ENCODE measurements at places on chromosomes 2 and 18.
A peak's percentile ranks its signal among the peaks of the same experiment; 100 is the strongest.

GRCh38 chr2:152811916-152812315, 93.5 kb downstream of the ARL6IP6 start:
- DNase-seq = no peak

- no peak for DNase-seq
Observed at GRCh38 chr2:82075875-82076274, 1771.3 kb upstream of the LRRTM1 start.

GRCh38 chr2:231016566-231017230, 20.6 kb upstream of the C2orf72 start:
- DNase-seq = no peak

DNA sequence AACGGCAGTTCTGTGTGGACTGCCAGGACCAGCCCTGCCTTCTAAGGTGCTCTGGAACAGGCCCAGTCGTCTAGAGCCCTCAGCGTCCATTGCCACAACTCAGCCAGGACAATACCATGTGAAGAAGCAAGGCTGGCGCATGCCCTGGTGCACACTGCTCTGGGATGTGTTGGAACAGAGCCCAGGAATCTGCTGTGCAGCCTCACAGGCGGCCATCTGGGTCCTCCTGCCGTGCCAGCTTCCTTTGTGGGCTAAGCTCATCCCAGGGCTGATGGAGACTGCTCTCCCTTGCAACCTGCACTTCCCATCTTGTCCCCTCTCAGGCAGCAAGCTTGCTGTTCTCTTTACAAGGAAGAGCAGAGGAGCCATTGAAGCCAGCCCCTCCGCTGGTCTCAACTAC, 246.4 kb upstream of the PXDN start:
- no peak for DNase-seq

DNA sequence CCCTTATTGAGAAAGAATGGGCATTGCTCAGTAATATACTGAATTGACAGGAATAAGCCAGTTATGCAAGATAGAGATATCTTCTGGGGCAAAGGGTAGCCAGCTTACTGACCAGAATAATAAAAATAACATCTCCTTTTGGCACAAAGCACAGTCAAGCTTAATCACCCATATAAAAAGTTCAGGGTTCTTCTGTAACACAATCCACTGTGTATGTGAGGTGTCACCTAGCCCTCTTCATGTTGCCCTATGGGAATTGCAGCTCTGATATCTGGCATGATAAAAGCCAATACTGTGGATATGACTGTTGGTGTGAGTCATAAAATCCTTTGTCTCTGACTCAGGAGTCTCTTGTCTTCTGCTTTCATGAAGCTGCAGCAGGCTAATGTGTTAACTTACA, 90.8 kb downstream of the DSEL start:
- no peak for DNase-seq

GRCh38 chr18:2354292-2354691, 217.0 kb downstream of the METTL4 start:
- DNase-seq = no peak

DNA sequence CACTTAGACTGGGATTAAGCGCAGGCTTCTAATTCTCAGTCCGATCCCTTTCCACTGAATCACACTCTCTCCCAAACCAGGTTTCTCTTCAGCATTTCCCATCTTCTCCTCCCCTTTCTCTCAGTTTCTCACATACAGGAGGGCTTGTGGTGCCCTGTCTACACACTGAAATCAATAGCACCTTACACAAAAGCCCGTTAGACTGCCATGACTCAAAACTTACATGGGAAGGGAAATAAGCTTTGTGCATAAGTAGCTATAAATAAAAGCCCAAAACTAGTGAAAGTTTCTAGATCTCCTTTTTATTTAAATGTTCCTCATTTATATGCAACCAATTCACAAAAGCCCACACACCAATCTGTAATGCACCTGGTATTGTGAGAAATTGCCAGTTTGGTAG, 318.4 kb downstream of the TXNL1 start:
- no peak for DNase-seq

DNA sequence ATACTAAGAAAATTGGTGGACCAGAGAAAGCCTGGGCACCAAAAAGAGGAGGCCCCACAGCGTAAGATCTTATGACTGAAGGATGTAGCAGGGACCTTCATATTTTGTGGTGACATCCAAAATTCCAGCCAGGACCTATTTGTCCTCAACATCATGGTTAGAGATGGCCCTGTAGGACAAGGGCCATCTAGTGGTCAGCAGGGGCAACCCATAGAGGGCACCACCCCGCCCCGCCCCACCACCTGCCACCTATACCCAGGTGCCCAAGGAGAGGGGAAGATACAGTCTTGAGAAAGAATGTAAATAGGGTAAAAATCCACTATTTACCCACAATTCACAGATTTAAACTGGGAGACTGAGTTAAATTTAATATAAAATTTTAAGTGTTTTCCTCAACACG, 59.6 kb upstream of the TMEM163 start:
- peak; percentile 5 for DNase-seq

DNA sequence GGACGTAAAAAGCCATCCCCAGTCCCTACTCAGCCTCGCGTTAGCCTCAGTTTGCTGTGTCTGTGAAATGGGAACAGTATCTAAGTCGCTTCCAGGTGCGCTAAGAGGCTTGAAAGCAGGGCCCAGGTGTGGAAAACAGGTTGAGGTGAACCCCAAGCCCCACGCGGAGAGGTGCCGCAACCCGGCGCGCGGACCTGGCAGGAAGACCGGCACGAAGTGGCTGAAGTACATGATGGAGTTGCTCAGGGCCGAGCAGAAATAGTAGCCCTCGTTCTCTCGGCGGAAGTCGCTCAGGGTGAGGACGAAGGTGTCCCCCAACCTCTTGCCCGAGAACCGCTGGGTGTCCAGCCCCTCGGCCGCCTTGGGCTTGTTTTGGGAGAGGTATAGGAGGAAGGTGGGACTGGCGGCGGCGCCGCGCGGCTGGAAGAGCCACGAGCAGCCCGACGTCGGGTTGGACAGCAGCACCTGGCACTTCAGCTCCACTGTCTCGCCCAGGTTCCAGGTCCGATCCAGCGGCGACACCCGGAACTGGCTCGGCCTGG, 508 bp downstream of the CD8A start:
- peak; percentile 32 for DNase-seq

GRCh38 chr2:147451902-147452515, 392.8 kb upstream of the ACVR2A start:
- no peak for DNase-seq

GRCh38 chr2:85804583-85804982, 50.8 kb downstream of the ATOH8 start:
- no peak for DNase-seq

GRCh38 chr2:98027538-98027937, 31.8 kb upstream of the TMEM131 start:
- no peak for DNase-seq

DNA sequence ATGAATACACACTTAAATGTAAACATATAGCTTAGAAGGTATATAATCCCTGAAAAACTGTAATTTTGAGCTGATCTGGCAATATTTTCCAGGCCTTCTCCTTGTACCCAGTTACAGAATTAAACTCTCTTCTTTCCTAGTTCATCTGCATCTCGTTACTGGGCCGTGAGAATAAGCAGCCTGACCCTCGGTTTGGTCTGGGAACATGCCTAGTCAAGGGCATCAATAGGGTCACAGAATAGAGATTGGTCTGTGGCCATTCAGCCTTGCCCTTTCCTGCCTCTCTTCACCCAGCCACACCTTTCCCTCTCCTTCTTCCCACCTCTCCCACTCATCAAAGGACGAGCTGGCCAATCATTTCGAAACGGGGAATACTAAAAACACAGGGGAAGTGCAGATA, 27.3 kb downstream of the SULT1C2 start:
- DNase-seq = no peak

GRCh38 chr18:45379903-45380302, 235.4 kb upstream of the SLC14A2 start:
- no peak for DNase-seq

- peak; percentile 3 for DNase-seq
Observed at GRCh38 chr2:5691985-5692529, at the start of gene SOX11. Gene SOX11 (plus strand): TSS chr2:5692384. CDS start chr2:5692722, 338 bp downstream.

DNA sequence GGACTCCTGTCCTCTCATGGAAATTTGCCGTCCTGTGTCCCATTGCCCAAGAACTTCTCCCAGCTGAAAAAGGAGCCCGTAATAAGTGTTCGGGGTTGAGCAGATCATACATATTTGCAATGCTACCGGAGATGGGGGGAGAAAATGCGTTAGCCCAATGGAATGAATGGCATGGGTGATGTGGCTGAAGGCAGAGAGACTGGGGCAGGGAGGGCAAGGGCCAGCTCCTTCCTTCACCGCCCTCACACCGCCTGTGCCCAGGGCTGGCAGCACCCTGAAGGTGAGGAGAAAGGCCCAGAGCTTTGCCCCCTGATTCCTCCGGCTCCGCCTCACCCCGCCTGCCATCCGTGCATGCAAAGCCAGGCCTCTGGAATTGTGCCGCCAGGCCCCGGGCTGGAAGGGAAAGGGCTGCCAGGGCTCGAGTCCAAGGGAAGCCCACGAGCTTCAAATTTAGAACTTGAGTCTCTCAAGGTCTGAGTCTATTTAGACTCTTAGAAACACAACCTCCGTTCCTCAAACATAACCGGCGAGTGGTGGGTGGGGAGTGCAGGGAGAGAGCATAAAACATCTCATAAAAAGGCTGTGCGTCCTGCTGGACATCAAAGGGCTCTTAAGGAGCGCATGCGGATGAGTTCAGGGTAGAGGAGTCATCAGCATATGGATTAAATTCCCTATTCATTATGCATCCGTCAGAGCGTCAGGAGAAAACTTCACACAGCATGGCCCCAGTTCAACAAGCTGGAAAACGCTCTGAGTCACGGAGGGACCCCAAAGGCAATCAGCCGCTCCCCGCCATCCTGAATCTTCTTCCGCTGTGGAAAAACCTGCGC, 121.7 kb upstream of the GLI2 start:
- no peak for DNase-seq

GRCh38 chr2:86557836-86558235, 5.4 kb downstream of the CHMP3 start:
- no peak for DNase-seq

DNA sequence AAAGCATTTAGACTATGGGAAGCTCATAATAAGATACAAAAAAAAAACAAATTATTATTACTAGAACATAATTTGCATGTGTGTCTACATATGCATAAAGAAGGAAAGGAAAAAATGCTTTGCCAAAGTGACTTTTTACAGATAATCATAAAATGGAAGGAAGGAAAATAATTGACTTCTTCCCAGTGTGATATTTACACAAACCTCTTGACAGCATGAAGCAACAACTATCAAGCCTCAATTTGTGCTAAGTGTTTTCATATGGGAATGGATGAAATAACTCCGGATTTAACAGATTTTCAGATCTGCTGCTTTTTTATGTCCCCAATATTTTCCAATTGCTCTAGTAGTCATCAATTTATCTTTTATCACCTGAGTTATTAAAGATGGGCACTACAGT, 275.9 kb upstream of the REG3G start:
- no peak for DNase-seq

DNA sequence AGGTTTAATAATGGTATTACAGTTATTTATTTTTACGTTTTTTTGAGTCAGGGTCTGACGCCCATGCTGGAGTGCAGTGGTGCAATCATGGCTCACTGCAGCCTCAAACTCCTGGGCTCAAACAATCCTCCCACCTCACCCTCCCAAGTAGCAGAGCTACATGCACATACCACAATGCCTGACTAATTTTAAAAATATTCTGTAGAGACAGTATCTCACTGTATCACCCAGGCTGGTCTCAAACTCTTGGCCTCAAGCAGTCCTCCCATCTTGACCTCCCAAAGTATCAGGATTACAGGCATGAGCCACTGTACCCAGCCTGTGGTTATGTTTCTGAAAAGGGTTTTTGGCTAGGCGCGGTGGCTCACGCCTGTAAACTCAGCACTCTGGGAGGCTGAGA, 120.8 kb downstream of the ESCO1 start:
- no peak for DNase-seq

GRCh38 chr2:143936848-143937722, 582.8 kb downstream of the ZEB2 start:
- peak; percentile 46 for DNase-seq

- DNase-seq = no peak
Observed at GRCh38 chr2:27707462-27708256, 44.0 kb downstream of the SLC4A1AP start.

- no peak for DNase-seq
Observed at GRCh38 chr2:69335311-69335710, 51.7 kb downstream of the GFPT1 start.

DNA sequence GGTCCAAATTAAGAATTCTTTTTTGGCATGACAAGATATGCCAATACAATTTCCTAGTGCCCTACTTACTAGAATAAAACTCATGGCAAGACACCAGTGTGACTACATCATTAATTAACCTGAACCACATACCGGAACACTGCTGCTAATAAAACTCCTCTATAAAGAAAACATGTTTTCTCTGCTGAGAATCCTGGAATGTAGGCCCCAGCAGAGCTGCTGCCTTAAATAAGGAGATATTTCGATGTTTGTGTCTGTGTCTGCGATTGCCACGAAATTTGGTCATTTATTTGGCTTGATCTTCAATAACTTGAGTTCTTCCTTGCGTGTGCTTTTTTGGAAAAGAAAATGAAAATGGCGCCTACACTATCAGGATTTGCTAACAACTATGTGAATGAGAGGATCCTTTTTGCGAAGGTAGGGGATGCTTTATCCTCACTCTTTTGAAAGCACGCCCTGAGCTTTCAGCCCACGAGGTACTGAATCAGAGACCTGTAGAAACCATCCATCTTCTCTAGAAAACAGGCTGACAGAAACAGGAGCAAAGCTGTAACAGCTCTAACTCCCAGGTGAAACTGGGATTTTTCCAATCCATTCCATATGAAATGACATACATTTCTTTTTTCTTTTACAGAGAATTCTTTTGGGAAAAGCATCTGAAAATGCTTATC, 27.0 kb downstream of the KLF7 start:
- DNase-seq = no peak

GRCh38 chr2:95382192-95382591, 20.3 kb upstream of the FAHD2A start:
- no peak for DNase-seq

DNA sequence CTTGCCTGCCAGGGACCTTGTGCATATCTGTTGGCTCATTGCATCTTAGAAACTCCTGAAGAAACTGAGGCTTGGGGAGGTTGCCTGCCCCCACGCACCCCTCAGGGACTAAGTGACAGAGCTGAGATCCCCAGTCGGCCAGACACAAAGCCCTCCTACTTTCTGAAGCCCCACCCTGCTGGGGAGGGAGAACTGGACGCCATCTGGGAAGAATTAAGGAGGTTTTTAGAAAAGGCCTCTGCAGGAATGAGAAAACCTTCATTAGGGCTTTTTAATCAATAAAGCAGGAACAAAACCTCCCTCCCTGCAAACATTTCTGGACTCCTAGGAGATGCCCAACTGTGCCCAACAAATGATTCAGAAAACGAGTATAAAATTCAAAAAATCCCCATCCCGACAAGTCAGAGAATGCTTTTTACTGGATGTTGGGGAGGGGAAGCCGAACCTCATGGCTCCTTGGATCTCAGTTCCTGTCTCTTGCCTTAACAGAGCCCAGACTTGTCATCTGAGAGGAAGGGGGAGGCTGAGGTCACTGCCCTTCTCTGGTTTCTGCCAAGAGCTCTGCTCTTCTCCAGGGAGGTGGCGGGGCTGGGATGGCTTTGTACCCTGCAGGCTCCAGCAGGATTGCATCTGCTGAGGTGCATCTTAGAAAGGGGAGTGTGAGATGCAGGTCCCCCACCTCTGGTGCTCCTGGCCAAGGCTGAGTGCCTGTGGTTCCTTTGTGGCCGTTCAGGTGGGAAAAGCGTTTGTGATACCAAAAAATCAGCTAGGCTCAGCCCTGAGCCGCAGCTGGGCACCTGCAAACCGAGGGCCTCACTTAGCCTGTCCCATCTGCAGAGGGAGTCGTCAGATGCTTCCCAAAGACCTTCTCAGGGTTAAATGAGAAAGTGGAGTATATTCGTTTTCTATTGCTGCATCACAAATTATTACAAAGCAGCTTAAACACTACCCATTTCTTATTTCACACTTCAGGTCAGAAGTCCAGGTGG, 142.4 kb downstream of the ZFP36L2 start:
- no peak for DNase-seq

- no peak for DNase-seq
Observed at GRCh38 chr2:49359721-49360406, 205.5 kb upstream of the FSHR start.

Measured in activated naive CD8-positive, alpha-beta T cell treated with anti-CD3 and anti-CD28 coated beads, Interleukin-2, amount 50 U/mL, for 24 hours (primary cell).